Breast epithelium (tissue), 4 donors: ENCODE measurements at places on chromosomes 7 and 10.

GRCh38 chr10:95233377-95234034 lies 39.5 kb downstream of the ACSM6 start:
- no peaks in the 10 kb centered on the region for H3K4me1 ChIP-seq
- no peak overlapping the region for H3K27ac ChIP-seq
- no peak overlapping the region for H3K4me3 ChIP-seq
- DNase-seq = no peak
- H3K27me3 ChIP-seq = no peaks in the 10 kb centered on the region

DNA sequence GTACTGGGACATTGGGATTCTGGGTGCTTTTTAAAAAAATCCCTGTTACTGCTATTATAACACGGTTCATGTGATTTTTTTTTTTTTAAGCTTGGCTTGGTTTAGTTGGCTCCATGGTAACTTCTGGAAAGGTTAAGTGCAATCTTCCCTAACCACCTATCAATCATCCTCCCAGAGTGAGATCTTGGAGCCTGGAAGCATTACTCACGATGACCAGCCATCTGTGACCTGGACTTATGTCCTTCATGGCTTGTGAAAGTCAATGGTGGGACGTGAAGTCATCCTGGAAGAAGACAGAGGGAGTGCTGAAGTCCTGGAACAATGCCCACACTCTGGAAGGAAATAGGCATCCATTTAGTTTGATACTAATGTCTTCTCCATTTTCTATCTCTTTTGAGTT lies 135.5 kb upstream of the FRMD4A start:
- no peaks in the 10 kb centered on the region for H3K36me3 ChIP-seq
- no peak overlapping the region for H3K27ac ChIP-seq
- H3K4me1 ChIP-seq = no peaks in the 10 kb centered on the region
- no peaks in the 10 kb centered on the region for H3K27me3 ChIP-seq
- no peak for DNase-seq

DNA sequence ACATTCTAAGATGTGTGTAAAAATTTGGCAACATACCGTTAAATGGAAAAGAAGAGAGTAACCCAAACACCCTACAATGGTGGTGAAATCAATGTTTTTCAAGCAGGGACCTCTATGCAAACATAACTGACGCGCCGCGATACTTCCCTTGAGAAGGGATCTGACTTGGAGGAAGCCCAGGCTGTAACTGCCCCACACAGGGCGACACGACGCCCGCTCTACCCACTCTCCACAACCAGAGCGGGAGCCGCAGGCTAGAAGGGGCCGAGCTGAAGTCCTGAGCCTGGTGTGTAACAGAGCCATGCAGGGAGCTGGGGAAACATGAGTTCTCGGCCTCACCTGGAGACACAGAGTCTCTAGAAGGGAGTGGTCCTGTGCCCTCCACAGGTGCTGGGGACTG lies 120.2 kb downstream of the FAM53B start:
- DNase-seq = no peak
- peaks cover 33% of the 10 kb centered on the region for H3K4me1 ChIP-seq
- H3K27me3 ChIP-seq = no peaks in the 10 kb centered on the region
- no peak overlapping the region for H3K4me3 ChIP-seq
- H3K27ac ChIP-seq = no peak overlapping the region
- H3K36me3 ChIP-seq = no peaks in the 10 kb centered on the region

DNA sequence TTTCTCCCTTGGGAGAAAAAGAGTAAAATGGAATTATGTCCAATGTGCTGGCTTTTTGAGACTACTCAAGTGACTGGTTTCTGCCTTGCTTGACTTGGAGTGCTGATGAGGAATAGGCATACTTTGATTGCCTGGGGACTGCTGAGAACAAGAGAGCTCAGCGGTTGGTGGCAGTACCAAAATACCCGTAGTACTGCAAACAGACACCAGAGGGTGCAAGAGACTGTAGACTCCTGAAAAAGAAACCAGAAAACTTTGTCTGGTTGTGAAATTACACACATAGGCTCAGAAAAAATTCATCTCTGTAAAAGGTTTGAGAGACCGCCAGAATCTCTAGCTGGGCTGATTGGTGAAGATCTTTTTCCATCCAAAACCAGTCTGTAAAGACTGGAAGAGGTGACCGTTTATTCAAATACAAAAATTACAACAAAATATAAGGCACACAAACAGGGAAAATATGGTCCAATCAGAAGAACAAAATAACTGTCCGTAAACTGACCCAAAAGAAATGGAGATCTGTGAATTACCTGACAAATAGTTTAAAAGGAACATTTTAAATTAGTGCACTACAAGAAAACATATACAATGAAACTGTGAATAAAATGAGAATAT lies 18.5 kb downstream of the BICC1 start:
- no peak for DNase-seq
- H3K36me3 ChIP-seq = no peaks in the 10 kb centered on the region
- H3K4me1 ChIP-seq = no peaks in the 10 kb centered on the region

DNA sequence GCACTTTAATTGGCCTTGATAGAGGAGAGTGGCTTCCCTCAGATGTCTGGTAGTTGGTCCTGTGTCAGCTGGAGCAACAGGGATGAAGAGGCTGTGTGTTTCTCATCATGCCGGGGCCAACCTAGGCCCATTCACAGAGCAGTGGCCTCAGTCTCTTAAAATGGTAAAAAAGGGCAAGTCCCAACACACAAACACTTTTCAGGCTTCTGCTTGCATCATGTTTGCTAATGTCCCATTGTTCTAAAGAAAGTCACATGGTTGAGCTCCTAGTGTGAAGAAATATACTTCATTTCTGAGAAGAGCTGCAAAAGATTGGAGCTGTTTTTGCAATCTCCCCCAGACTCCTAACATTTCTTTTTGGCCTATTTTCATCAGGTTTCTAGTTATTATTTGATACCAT lies 40.6 kb upstream of the RBAK start:
- H3K27me3 ChIP-seq = no peaks in the 10 kb centered on the region
- no peaks in the 10 kb centered on the region for H3K36me3 ChIP-seq
- no peak overlapping the region for H3K27ac ChIP-seq
- no peak for DNase-seq
- no peaks in the 10 kb centered on the region for H3K4me1 ChIP-seq

DNA sequence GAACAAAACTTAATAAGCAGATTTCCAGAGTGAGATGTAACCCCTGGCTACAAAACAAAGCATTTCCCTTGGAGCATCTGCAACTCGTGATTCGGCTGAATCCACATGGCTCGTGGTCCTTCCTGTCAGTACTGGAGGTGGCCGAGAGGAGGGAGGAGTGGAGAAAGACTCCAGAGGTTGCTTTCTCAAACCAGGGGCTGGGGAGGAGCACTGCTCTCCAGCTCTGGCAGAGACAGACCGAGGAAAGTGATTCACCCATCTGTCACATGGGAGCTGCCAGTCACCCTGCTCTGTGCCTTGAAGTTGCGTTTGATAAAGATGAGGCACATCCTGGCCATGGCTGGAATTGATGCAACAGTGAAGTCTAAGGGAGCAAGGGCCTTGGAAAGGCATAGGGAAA lies 72.7 kb downstream of the COL13A1 start:
- H3K36me3 ChIP-seq = no peaks in the 10 kb centered on the region
- no peaks in the 10 kb centered on the region for H3K4me1 ChIP-seq
- H3K27me3 ChIP-seq = no peaks in the 10 kb centered on the region
- DNase-seq = no peak

DNA sequence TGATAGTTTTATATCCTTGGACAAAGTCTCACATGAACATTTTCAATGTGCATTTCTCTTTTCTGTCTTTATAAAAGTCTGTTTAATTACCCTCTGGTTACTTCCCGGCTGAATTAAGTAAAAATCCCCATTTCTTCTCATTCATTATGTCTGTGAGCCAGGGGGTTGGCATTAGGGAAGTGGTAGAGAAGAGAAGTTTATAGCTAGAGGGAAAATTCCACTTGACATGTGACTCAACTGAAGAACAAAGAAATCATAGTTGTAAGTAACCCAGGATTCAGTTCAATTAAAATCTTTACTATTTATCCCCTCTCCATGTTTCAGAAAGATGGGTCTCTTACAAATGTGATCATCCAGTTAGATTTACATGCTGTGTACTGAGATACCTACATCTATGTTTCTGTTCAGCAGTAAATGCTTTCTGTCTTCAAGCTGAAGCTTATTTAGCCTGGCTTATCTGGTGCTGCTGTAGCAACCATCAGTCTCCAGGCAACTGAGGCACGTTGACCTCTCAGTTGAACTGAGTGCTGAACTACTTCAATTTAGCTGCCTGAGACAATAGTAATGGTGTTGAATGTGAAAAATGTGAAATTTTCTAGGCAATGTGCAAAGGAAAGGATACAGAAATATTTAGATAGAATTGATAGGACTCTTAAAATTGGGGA lies 181.6 kb downstream of the MLLT10 start:
- H3K36me3 ChIP-seq = no peaks in the 10 kb centered on the region
- H3K4me1 ChIP-seq = no peaks in the 10 kb centered on the region
- no peak overlapping the region for H3K4me3 ChIP-seq
- H3K27me3 ChIP-seq = no peaks in the 10 kb centered on the region

- peak overlapping the region; percentile 100 for H3K27ac ChIP-seq
- H3K4me3 ChIP-seq = peak overlapping the region; percentile 90
- H3K4me1 ChIP-seq = peaks cover 26% of the 10 kb centered on the region
- no peaks in the 10 kb centered on the region for H3K27me3 ChIP-seq
- no peaks in the 10 kb centered on the region for H3K36me3 ChIP-seq
Observed at GRCh38 chr10:73771722-73772280, 10.0 kb upstream of the CHCHD1 start.

GRCh38 chr7:134850066-134850465 lies 70.6 kb downstream of the CALD1 start:
- H3K4me1 ChIP-seq = peaks cover 4% of the 10 kb centered on the region
- no peak overlapping the region for H3K4me3 ChIP-seq
- H3K36me3 ChIP-seq = no peaks in the 10 kb centered on the region
- no peak overlapping the region for H3K27ac ChIP-seq

DNA sequence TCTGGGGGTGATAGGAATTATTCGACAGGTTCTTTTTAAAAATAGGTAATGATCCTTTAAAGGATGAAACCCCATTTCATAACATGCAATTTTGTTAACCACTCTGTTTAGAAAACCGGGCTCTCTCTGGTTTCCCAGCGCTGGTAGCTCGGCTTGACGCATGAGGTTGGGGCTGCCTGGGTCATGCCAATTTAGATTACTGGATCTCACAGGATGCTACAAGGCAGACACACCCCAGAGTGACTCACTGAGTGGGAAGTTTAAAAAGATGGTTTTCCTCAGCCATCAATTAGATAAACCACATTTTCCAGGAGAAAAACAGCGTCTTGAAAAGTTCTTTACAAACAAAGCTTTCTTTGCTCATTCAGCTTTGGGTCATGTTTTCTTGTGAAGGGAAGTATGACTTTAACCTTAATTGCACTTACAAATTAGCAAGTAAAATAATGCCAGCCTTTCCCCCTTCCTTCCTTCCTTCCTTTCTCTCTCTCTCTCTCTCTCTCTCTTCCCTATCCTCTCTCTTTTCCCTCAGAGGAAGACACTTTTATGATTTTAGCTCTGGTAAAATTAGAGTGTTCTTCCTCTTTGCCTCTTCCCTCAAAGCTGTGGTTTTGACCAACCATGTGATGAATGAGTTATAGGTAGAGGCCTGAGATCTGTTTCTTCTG lies 99.8 kb downstream of the EPDR1 start:
- H3K4me3 ChIP-seq = no peak overlapping the region
- H3K27me3 ChIP-seq = no peaks in the 10 kb centered on the region

GRCh38 chr10:52020702-52021101 lies 293.4 kb upstream of the DKK1 start:
- H3K4me3 ChIP-seq = no peak overlapping the region
- H3K4me1 ChIP-seq = no peaks in the 10 kb centered on the region
- no peak overlapping the region for H3K27ac ChIP-seq
- H3K27me3 ChIP-seq = no peaks in the 10 kb centered on the region

DNA sequence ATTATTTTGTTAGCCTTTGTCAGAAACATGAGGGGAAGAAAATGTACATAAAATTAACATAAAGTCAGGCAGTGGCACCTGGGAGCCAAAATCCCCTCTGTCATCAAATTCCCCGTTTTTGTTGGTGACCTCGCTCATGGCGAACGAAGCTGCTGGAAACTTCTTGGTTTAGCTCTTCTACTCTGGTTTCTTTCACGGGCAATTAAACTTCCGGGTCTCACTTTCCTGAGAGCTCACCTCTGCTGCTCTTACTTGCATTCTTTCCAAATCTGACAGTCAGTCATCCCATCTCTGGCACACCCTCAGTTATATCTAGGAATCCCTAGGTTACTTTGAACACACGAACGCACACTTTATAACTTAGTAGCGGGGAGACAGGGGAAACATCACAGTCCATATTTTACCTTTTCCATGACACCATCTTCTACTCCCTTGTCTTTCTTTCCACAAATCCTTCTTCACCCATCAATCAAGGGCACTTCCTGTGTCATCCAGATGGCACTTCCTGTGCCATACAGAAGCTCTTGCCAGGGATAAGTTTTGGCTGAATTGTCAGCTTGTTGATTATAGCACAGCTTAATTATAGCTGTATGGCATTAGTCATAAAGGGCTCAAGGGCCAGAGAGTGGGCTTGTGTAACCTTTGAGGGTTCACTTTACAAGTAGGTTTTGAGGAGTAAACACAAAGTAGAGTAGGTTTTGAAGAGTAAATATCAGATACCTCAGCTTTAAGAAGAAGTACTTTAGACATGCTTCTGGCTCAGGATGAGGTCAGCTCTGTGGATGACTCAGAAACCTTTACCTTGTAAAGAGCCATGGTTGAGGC lies 105.1 kb downstream of the GATA3 start:
- no peak overlapping the region for H3K27ac ChIP-seq
- no peaks in the 10 kb centered on the region for H3K27me3 ChIP-seq
- no peak overlapping the region for H3K4me3 ChIP-seq
- DNase-seq = no peak
- no peaks in the 10 kb centered on the region for H3K4me1 ChIP-seq
